ENCODE measurements at places on chromosomes 1 and 21.
A peak's percentile ranks its signal among the peaks of the same experiment; 100 is the strongest.

- DNase-seq: peak; percentile 55
Measured at GRCh38 chr1:112011202-112011601, 21.7 kb upstream of the KCND3 start.

- DNase-seq: no peak
Measured at GRCh38 chr1:201597551-201598230, 58.8 kb downstream of the NAV1 start.

- DNase-seq: no peak
Measured at GRCh38 chr1:57026624-57027354, 61.0 kb upstream of the C8B start.

DNA sequence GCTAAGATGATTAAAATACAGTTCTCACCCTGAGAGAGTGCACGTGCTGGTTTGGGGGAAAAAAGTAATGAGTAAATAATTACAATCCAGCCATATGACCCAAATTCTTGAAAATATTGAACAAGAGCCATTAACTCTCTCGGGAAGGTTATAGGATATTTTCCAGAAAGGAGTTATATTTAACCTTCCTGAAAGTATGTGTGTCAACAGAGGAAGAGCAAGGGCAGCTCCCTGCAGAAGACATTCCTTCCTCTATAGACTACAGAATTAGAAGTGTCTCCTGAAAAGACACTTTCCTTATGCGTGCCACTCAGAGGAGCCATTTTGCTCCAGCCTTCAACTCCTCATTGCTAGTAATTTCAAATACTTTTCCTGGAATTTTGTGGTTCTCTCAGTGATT is 648.7 kb downstream of the USP25 start:
- no peak for DNase-seq

DNA sequence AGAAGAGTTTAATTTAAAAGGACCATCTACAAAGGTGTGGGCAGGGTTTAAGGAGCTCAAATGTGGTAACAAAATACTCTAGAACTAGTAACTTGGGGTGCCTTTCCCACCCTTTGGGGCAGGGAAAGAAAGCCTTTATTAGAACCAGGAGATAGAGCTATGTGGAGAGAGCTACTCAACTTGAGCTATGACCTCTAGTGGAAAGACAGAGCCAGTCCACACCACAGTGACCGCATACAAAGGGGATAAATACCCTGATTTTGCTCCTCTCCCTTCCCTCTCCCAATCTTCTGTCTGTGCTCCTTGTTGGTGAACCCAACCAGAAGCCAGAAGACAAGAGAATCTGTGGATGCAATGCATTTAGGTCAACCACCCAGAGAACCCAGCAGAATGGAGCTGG is 54.4 kb upstream of the JAK1 start:
- DNase-seq: no peak

DNA sequence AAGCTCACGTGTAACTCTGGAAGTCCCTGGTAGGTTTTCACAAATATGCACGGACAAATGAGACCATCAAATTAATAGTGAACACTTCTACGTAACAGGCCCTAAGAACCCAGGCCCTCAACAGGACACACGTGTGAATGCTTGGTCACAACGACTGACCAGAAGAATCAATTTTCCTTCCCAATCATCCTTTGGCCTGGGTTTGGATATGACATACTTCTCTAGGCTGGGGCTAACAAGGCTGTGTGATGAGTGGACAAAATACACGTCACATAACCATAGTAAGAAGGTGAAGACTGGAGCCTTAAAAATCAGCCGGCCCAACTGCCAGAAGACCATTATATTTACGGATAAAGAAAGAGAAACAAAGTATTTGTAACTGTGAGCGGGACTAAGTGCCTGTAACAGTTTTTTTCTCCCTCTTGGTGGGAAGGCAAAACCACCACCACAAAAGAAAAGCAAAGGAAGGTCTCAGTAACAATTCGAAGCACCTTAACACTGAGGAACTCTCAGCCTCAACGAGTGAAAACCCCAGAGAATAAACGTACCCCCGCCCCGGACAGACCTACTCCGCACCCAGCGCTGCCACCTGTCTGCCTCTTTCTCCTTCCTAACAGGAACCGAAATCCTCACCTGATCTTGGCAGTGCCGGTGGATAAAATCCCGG is 450 bp downstream of the SDE2 start:
- DNase-seq: no peak

- no peak for DNase-seq
Measured at GRCh38 chr1:224617410-224618355, 1.6 kb downstream of the CNIH3 start.

All from NCI-H226 (cell line).